ENCODE measurements at places on chromosomes 3 and 15. TPM values are rescaled to one million over a fixed set of nuclear protein-coding genes. Genes with fewer than 3 reads are reported as not detected.
A peak's percentile ranks its signal among the peaks of the same experiment; 100 is the strongest.

DNA sequence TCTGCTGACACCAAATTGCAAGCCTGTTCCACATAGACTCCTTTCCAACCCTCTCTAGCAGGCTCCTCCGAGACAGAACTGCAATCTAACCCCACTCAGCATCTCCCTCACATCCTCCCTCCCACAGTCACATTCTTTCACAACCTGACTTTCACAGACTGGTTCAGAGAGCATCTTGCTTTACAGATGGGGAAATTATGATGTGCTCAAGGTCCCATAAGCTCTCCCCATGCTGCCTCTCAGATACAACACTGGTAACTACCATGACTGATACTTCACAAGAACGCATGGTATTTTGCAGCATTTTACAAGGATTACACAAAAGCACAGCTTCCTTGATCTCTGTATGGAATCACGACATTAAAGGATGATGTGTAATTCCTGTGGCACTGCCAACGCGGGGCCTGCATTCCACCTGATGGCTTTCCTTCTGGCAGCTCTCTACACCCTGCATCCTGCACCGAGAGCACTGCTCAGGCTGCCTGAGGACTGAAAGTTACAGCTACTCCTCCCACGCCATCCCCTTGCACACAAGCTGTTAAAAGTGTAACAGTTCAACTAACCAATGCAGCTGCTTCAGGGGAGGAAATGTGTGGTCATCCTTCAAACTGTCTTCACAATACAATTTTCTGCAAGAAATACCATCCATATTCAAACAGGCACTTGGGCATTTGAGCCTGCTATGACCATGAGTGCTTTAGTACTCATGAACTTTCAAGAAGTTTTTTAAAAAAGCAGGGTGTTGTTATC, 27.6 kb downstream of the TBC1D2B start:
- DNase-seq: peak; percentile 91

- DNase-seq: peak; percentile 47
Measured at GRCh38 chr3:52313774-52314188, 2.3 kb upstream of the DNAH1 start.

GRCh38 chr3:12902181-12902999, 61.0 kb upstream of the RPL32 start:
- DNase-seq: no peak

DNA sequence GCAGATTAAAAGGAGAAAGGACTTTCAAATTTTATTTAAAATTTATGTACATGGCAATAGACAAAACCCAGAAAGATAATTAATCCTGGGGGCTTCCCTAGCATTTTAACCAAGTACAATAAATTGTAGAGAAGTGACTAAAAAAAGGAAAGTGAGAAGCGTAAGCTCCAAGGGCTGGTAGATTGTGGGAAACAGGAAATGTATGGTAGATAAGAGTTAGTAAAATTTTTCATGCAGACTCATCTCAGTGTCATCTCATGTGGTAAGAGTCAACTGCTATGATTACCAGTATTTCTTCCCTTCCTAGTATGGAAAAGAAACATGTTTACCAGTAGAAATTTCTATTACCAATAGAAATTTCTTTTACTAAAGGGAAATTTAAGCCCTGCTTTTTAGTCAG, 464.3 kb upstream of the AGTR1 start:
- peak; percentile 59 for DNase-seq

DNA sequence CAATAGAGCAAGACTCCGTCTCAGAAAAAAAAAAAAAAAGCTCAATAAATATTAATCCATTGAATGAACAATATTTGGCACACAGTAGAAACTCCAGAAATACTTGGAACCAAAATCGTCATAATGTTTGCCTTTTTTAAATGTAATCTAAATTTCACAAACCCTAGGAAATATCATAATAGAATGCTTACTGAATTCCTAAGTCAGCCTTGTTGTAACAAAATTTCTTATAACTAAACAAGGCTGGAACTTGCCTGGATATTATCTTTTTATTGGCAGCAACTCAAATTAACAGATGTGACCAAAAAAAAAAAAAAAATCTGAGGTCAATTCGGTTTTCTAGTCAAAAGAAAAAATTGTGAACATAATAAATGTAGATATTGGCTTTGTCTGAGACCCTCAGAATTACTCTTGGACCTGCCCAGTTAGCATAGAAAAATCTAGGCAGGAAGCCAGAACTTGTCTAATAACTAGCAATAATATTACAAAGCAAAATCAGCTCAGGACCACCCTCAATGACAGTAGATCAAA, 33.3 kb downstream of the GABPB1 start:
- peak; percentile 25 for DNase-seq

GRCh38 chr3:28923994-28924393, 356.9 kb upstream of the RBMS3 start:
- DNase-seq: no peak

DNA sequence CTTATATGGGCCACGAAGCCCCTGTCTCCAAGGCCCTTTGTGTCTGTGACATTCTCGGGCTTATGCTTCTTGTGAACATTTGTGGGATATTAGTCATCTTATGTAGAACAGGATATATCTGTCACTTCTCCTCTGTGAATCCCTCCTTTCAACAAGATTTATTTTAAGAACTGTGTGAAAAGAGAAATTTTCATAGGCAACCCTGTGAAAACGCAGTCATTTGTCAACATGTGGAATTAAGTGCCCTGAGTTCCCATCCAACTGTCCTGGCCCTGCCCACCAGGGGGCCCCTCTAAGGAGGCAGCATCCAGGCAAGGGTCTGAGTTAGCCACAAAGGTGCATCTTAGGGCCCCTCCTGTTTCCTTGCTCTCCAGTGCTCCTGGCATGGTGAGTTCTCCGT, 76.8 kb upstream of the CHRNA7 start:
- DNase-seq: no peak

DNA sequence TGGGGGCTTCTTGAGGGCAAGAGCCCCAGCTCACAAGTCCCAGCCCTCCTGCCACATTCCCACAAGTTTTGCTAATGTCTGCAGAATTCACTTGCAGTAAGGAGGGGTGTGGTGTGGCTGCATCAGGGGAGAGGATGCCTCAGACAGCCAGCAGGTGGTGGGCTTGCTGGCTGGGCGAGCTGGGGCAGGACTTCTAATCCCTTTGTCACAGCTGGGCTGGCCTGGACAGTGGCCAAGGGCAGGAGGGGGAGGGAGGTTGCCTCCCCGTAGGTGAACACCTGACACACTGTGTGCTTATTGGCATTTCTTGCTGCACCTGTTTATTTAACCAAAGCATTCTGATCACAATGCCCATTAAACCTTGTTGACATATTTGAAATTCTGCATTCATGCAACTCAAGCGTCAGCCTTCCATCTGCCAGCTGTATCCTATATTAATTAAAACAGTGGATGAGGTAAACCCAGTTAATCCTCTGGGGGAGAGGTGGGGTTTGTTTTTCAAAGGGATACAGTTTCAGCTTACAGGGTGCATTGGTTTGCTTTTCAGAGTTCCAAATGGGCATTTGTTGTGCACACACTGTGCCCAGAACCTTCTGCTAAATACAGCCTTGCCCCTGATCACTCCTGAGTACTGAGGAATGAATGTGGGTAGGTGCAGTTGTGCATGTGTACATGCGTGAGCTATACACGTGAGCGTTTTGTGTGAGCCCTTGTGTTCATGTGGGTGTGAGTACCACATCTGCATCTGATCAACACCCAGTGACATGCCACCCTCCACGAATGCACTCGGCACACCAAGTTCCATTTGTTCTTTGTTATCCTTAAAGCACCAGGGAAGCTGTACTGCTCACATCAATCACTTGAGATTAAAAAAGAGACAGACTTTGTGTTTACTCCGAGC, 268.7 kb downstream of the XXYLT1 start:
- DNase-seq: peak; percentile 34

- DNase-seq: no peak
Measured at GRCh38 chr3:46853441-46854415, 9.5 kb downstream of the MYL3 start.

UPK1B gene
- total RNA-seq: 0.28 TPM

TIGIT gene
- total RNA-seq: not detected

Data from IMR-90 (cell line).